ENCODE measurements at places on chromosomes 7 and 10. TPM values are rescaled to one million over a fixed set of nuclear protein-coding genes. Genes with fewer than 3 reads are reported as not detected.

- no peak for DNase-seq
These were observed 64.9 kb downstream of the CUL1 start for GRCh38 chr7:148763622-148764021.

Gene SAP25
- total RNA-seq: 26.0 TPM

Gene LMTK2
- 10.8 TPM for total RNA-seq

- DNase-seq: no peak
These were observed 15.2 kb downstream of the STK32C start for GRCh38 chr10:132292287-132293200.

Gene ACSM6
- total RNA-seq: not detected
